ENCODE measurements at places on chromosomes 7 and 10.

DNA sequence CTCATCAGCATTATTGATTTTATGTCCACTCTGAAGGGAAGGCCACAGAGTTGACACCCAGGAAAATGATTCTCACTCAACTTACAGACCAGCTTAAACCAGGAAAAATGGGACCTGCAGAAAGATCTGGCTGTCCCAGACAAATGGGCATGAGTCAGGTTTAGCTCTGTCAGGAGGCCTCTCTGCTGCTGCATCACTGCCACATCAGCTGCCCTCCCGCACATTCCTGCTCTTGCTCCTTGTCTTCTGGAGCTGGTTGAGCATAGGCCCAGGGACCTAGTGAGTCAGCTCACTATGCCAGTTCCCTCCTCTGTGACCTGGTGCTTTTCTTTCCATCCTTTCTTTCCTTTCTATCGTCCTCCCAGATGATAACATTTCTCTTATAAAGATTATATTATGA, 18.8 kb upstream of the SMNDC1 start:
- DNase-seq: no peak

- DNase-seq: no peak
These were observed 273.1 kb downstream of the PHTF2 start for GRCh38 chr7:78071491-78072200.

DNA sequence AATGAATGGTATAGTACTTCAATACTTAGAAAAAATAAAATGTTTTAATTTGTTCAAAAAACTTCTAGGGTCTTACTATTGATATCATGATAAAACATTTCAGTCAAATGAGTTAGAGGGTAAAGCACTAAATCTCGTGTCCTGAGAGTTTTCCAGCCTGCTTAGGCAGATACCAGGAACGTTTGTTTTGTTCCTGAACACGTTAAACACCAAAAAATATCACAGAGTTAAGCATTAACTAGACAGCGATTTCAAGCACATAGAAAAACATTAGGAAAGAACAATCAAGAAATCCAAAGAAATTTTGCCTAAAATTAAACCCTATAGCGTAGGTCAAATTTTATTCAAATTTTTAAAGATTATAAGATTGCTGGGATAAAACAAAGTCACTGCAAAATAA, 204.6 kb upstream of the AGR3 start:
- DNase-seq: no peak

DNA sequence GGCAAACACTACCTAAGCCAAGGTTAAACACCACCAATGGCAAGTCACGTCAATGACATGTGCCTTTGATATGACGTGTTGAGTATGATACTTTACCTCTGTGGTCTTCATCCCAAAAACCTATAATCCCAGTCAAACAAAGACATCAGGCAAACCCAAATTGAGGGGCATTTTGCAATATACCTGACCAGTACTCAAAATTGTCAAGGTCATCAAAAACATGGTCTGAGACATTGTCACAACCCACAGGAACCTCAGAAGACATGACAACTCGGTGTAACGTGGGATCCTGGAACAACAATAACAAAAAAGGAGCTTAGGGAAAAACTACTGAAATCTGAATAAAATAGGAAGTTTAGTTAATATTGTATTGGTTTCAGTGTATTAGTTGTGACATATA, 7.2 kb downstream of the FAM237B start:
- DNase-seq: no peak

DNA sequence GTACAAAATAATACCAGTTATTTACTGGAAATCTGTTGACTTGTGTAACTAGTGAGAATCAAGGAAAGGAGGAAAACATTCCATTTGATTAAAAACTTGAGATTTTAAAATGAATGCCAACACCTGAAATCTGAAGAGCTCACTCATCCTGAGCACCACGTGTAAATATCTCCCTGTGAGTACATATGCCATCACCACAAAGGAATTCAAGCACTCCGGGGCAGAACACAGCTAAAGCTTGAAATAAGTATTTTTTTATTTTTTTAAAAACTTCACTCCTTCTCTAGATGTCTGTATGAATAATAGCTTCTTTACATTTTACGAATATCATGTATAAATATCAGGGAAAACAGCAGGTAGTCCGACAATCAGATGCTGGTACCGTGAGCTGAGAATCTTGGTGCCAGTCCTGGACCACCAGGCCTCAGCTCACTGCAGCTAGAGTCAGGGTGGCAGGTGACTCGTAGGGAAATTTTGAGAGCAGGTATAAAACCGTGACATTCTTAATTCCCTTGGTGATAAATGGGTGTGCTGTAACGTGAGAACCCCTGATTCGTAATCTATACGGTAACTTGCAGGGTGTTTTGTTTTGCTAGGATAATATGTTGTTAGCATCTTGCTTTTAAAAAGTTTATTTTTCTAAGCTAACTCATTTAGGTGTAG, 12.7 kb downstream of the LMTK2 start:
- DNase-seq: no peak

DNA sequence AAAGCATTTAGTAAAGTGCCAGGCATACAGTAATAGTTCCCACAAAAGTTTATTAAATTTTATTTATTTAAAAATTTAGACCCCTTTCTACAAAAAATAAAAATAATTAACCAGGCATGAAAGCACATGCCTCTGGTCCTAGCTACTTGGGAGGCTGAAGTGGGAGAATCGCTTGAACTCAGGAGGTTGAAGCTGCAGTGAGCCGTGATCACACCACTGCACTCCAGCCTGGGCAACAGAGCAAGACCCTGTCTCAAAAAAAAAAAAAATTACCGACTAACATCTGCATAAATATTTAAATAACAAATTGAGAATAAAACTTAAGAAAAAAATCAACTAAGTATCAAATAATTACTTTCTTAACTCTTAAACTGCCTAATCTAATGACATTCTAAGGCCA, 64.3 kb upstream of the TRIM24 start:
- no peak for DNase-seq

- DNase-seq: no peak
These were observed 67.9 kb upstream of the OGDHL start for GRCh38 chr10:49830016-49830415.

GRCh38 chr7:102395873-102396709, at the start of gene PRKRIP1:
PRKRIP1 (plus strand) TSS chr7:102396363; CDS start chr7:102396412, 49 bp downstream.
- DNase-seq: peak; percentile 89

DNA sequence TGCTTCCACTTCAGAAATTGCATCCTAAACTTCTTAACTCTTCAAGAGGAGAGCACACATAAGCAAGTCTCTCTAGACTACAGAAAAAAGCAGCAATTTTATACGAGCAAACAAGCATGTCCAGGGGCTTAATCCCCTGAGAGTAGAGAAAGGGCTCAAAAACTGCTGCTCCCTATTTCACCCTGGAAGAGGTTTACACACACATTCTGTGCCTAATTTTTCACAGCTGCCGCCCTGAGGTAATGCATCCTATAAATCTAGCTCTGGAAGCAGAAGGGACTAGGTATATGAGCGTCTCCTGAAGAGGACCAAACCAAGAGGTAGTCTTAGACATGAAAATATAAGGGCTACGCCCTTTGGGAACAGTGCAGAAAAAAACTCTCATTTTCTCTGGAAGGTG, 73.1 kb downstream of the CRPPA start:
- no peak for DNase-seq

DNA sequence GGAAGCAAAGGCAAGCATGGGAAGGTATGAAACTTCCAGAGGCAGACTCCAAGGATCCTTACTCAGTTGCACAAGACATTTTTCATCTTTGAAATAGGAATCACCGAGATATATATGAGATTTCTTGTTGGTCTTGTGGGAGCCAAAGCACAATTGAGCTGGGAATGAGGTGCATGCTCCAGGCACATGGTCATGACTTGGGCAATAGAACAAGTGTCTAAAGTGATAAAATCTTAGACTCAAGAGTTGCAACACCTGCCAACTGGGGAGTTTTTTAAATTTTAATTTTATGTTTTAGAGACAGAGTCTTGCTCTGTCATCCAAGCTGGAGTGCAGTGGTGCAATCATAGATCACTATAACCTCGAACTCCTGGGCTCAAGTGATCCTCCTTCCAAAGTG, 169.5 kb upstream of the ADCY1 start:
- DNase-seq: no peak

DNA sequence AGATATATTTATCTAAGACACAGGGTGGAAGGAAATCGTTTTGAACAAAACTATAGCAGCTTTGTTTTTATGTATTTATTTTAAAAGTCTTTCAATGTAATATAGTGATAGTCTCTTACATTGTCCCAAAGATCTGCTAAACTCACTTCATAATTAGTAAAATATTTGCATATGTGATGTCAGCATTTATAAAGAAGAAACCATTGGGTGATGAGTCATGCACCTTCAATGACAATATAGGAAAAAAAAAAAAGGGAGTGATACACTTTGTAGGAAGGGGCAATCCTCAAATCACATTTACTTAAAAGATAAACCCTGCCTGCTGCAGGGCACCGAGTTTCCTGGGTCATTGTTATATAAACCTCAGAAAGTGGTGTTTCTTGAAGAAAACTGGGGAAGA, 112.4 kb upstream of the SEMA3C start:
- no peak for DNase-seq

DNA sequence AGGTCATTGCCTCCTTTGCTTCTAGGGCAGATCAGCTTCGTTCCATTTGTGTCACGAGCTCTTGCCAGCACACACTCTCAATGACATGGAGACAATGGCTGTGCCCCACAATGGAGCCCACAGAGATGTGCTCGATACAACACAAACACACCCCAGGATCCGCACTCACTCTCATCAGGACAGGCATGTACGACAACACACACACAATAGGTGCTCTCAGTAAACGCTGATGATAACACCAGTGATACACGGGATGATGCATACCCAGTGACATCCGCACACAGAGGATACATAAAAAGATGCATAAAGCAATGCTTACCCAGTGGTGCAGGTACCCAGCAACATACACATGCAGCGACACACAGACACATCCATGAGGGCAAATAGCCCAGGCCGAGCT, 61.2 kb upstream of the LBX1 start:
- DNase-seq: no peak

DNA sequence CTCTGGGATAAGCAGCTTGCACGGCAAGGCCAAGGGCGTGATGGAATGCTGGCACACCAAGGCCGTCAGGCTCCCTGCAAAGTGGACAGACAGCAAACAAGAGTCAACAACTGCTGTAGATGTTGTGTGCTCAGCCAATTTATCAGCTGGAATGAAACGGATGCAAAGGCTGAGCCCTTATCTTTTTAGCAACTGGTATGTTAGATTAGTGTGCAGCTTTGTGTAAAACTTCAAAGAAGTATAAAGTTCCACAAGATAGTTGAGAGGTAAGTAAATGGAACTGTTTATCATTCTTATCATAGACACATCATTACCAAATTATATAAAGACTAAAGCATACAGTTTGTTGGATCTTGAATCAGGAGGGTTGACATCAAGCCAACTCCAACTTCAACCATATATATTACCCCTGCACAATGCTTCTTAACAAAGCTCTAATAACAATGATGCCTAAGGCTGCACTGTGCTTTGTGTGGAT, 289.0 kb downstream of the TNS3 start:
- no peak for DNase-seq

DNA sequence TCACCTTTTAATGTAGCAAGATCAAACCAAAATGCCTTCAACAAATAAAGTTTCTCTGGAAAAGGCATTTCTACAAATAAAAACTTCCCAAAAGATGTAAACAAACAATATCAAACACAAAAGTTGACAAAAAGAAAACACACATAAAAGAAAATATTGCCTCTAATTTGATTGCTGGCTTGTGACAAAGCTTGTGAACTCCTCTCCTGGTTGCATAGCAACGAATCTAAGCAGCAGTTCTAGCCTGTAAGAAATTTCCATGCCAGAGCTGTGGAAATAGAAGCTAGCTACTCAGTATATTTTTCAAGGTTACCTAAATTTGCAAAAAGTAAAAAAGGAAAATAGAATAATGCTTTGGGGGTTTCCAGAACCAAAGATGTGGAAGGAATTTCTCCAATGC, 173.9 kb upstream of the CDK1 start:
- no peak for DNase-seq

- no peak for DNase-seq
These were observed 41.4 kb upstream of the DMBT1 start for GRCh38 chr10:122519144-122519543.

GRCh38 chr7:103984050-103984449, 5.4 kb downstream of the RELN start:
- DNase-seq: no peak

- DNase-seq: no peak
These were observed 359.2 kb downstream of the PHF14 start for GRCh38 chr7:11332865-11333228.

- no peak for DNase-seq
These were observed 686.9 kb downstream of the AUTS2 start for GRCh38 chr7:70285187-70285586.

GRCh38 chr7:151590071-151590849, 70.6 kb upstream of the RHEB start:
- no peak for DNase-seq

- no peak for DNase-seq
These were observed 110.9 kb downstream of the BAMBI start for GRCh38 chr10:28788252-28788651.

- no peak for DNase-seq
These were observed 24.8 kb downstream of the NPTX2 start for GRCh38 chr7:98641646-98642500.

- DNase-seq: no peak
These were observed 20.8 kb downstream of the LOXL4 start for GRCh38 chr10:98246911-98247805.

DNA sequence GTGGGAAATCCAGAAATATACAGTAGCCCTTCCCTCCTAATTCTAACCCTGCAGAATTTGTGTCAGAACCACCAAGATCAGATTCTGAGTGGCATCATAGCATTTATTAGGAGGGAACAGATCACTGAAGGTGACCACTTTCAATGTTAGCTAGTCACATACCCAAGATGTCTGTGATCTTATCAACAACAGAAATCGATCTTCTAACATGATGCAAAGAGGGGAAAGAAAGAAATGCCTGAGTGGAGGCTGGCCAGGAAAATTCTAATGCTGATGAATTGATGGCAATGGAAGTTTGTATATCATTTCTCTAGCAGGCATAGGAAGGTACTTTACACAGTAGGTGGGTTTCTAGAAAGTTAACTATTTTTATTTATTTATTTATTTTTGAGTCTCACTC, 10.6 kb upstream of the SYPL1 start:
- DNase-seq: no peak

DNA sequence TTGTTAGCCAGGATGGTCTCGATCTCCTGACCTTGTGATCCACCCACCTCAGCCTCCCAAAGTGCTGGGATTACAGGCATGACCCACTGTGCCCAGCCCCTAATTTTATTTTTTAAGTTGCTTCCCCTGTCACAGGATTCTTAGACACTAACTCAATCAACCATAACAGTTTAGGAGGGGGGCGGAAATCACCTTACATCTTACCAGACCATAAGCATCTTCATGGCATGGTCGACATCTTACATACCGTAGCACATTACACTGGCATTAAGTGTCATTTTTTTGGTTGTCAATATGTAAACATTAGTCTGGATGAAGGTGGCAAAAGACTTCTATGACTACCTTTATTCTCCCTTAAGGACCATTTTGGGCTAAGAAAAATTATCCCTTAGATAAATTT, 95.6 kb downstream of the TRIM24 start:
- no peak for DNase-seq

- DNase-seq: peak; percentile 73
These were observed 212.4 kb downstream of the CCSER2 start for GRCh38 chr10:84540617-84541288.

GRCh38 chr7:101671371-101672356, 42.6 kb upstream of the MYL10 start:
- DNase-seq: no peak

All from activated naive CD8-positive, alpha-beta T cell treated with anti-CD3 and anti-CD28 coated beads for 36 hours (primary cell).